Hypothalamus (tissue), 51 donors: ENCODE measurements at places on chromosomes 12 and 14.
A peak's percentile ranks its signal among the peaks of the same experiment; 100 is the strongest.

DNA sequence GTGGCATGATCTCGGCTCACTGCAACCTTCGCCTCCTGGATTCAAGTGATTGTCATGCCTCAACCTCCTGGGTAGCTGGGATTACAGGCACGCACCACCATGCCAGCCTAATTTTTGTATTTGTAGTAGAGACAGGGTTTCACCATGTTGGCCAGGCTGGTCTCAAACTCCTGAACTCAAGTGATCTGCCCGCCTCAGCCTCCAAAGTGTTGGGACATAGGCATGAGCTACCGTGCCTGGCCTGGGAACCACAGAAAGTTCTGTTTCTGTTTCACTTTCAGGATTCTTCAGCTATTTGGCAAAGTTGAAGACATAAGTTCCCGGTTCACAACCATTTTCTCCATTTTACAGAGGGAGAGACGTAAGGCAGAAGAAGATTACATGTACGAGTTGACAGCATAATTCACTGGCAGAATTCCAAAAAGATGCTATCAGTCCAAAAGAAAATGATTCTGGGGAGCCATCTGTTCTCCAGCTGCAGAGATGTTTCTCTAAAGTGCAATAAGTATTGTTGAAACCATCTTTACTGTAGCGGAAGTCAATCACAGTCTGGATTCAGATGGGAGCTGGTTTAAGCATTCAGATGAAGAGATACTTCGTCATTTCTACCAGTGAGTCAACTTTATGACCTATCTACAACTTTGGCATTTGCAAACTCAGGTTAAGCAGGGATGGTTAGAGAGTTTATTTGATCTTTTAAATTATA, 8.1 kb upstream of the RNF34 start:
- DNase-seq, result no peak

DNA sequence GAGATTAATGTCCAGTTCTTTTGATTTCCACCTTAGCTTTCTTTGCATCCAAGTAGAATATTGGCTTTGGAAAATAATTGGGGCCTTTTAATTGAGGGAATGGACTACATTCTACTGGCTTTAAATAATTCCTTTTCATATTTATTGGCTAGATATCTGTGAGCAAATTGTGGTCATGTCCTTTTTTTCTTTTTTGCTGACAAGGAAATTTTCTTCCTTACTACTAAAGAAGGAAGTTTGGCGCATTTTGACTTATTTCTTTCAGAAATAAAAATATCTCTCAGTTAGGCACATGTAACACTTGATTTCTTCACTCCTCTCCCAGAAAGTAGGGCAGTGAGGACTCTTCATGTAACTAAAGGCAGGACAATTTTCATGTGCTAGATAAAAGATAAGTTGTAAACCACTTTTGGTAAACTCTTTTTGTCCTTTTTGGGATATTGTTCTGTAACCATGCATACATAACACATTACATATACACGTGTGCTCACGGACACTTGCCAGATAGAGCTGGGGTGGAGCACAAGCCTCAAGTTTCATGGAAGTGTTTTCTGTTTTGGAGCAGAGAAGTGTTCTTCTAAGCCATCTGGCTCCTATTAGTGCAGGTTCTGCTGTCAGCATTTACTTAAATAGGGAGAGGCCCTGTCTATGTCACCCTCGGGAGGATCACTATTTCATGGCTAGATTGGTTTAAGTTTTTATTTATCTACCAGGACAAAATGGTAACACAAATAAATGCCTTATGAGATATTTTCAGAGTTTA, 85.1 kb upstream of the LRIG3 start:
- DNase-seq, result no peak

DNA sequence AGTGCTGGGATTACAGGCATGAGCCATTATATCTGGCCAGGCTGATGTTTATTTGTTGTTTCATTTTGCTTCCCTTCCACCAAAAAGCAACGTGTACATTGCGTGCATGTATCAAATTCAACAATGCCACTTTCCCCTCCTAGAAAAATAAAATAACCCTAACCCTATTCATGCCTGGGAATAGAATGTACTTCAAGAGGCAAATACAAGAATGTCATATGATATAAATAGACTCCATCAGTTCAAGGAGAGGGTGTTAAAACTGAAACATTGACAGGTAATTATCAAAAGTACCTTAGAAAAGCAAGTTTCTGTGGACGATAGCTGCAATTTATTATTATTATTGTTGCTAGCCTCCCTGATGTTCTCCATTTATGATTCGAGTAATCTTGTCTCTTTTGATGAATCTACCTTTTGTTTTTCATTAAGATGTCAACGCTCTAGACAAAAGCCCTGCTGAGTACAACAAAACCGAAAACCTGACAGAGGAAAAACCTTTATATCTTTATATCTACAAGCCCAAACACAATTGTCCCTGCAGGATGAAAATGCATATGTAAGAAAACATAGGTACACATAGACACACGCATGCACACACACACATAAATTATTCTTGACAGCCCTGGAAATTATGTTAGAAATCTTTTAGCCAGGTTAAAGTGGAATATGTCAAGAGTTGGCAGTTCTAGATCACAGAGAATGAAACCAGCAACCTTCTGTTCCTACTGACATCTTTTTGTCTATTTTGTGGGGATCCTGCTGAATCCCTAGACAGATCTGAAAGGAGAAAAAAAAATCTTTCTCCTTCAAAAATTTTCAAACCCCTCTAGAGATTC, 98.9 kb downstream of the BTG1 start:
- no peak for DNase-seq

- no peak for DNase-seq
Observed at GRCh38 chr12:10027721-10028120, 2.8 kb upstream of the CLEC9A start.

GRCh38 chr12:52341066-52341580, 19.9 kb upstream of the KRT83 start:
- DNase-seq, result no peak

DNA sequence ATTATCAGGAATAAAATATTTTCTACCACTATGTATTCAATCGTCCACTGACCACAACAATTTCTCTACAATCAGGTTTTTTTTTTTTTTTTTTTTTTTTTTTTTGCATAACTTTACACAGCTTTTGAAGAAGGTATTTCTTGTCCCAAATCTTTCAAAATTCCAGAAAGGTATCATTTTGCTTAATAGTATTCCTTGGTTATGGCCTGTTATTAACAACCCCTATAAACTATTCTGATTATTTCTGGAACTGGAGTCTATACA, 145.3 kb downstream of the ALX1 start:
- DNase-seq, result no peak

DNA sequence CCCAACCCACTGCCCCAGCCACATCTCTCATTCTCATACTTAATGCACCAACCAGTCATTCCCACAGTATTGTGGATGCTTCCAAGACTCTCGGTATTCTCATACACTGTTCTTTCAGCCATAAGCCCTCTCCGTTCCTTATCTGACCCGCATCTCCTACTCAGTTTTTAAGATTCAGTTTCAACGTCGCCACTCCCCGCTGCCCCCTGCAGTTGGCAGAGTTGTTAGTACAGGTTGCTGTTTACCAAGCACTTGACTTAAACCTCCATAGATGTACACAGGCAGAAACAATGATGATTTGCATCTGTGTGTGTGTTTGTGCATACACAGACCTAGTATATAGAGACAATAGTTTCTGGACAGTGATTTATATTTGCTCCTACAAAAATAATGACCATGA, 40.2 kb downstream of the PAH start:
- no peak for DNase-seq

- DNase-seq, result no peak
Observed at GRCh38 chr14:100535287-100536120, 51.7 kb downstream of the BEGAIN start.

- DNase-seq, result peak; percentile 44
Observed at GRCh38 chr12:6285063-6285477, 25.4 kb upstream of the PLEKHG6 start.

DNA sequence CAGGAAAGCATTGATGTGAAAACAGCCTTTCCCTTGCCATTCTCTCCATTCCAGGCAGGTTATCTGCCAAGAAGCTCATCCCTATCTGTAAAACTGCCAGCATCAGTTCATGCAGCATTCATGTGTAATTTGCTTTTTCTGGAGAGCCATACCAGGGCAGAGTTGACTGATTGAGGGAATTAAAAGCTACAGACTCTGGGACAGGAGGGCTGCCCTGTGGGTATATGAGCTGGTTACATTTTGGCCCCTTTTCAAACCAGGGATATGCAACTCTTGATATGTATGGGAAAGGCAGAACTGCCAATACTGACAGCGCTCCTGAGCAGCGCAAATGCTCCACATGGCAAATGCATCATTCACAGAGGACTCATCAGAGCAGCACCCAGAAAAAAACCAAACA, 53.7 kb downstream of the SYT1 start:
- no peak for DNase-seq

GRCh38 chr12:8779862-8780261, 42.6 kb upstream of the A2ML1 start:
- DNase-seq, result no peak

GRCh38 chr14:73503648-73504047, 12.9 kb downstream of the RIOX1 start:
- DNase-seq, result no peak

DNA sequence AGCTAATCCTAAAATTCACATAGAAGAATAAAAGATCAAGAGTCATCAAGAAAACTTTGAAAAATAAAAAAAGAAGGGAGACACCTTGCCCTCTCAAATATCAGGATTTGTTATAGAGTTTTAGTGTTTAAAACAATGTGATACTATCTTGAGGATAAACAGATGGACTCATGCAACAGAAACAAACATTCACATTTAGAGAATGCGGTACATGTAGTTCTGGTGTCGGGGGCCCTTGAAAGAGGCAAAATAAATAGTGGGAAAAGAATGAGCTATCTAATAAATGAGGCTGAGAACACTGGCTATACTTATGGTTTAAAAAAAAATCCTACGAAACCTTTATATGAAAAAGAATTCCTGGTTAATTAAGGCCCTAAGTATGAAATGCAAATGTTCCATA, 127.7 kb downstream of the LLPH start:
- no peak for DNase-seq
